ENCODE measurements at places on chromosomes 7 and 10.

DNA sequence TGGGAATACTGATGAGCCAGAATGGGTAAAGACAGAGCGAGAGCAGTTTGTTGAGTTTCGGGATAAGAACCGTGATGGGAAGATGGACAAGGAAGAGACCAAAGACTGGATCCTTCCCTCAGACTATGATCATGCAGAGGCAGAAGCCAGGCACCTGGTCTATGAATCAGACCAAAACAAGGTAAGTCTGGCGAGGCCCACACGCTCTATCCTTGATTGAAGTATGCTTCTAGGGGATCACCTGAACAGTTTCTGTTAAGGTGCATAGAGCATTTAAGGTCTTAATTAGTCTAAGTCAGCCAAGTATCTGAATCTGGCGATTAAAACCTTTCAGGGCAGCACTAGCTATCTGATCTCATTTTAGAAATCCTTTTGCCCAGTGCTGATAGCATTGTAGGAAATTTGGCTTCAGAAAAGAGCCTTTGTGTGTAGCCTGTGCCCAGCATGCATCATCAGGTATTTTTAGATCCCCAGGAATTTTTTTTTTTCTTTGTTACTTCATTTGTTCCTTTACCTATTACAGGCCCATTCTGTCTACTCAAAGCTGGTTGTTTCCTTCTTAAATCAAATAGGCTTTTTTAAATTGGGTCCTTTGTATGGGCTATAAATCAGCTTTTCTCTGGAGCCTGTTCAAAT is 8.0 kb downstream of the OPN1SW start:
- DNase-seq: no peak

GRCh38 chr10:92103376-92104090 is 180.0 kb downstream of the BTAF1 start:
- DNase-seq: no peak

GRCh38 chr7:125663961-125664360 is 734.3 kb upstream of the POT1 start:
- DNase-seq: no peak

DNA sequence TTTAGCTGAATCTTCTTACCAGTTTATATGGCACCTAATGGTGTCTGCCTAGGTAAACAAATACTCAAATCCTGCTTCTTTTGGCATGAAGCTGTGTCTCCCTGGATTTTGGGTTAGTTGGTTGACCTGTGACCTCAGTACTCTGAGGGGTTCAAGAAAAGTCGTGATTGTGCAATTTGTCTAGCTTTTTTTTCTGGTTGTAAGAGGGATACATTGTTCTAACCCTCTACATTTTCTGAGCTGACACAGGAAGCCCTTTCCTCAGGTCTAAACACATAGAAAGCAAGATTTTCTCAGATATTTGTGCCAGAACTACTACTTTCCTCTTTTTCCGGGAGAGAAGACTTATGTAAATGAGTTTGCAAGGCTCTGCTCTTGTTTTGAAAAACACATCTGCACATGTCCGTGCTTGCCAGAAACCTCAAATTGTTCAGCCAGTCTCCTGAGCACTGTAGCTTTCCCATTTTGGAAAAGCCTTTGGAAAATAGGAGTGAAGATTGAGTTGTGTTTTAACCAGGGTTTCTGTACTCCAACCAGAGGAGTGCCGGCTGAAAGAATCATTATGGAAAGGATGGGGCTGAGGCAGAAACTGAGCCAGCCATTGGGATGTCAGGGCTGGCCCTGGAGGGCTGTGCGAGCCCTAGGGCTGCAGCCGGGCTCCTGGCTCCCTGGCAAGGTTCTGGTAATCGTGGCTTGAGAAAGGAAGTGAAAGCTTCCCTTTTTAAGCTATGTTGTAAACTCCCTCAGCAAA is 31.3 kb upstream of the CXCL12 start:
- DNase-seq: no peak

DNA sequence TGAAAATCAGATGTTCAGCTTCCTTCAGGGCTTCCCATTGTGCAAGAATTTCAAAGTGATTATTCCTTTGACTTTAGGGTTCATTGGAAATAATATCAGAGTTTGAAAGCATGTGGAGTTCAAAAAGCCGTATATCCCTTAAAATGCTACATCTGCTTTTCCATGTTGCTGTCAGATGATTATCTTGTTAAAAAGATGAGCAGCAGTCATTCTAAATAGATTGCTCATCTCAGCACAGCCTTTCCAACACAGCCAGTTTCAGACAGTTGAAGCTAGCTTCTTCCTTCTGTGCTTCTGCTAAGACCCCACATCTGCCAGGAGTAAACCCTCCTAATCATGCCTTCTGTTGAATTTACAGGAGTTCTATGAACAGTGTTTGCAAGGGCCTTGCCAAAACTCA is 204.4 kb upstream of the PTER start:
- DNase-seq: no peak

DNA sequence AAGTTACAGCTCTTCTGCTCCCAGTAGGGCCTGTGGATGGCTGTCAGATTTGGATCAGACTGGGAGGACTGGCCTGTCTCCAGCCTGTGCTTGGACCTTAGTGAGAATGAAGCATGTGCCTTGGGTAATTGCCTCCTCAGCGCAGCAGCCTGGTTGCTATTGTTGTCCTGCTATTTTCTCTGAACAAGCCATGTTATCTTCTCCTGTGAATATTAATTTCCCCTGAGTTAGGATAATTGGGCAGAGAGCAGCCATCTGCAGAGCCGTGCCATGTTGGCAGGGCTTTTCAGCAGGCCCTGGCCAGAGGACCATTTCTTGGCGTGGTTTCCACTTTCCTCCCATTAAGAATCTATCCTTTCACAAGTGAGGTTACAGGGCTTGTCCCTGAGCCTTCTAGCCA is 497.3 kb downstream of the SORCS3 start:
- no peak for DNase-seq

DNA sequence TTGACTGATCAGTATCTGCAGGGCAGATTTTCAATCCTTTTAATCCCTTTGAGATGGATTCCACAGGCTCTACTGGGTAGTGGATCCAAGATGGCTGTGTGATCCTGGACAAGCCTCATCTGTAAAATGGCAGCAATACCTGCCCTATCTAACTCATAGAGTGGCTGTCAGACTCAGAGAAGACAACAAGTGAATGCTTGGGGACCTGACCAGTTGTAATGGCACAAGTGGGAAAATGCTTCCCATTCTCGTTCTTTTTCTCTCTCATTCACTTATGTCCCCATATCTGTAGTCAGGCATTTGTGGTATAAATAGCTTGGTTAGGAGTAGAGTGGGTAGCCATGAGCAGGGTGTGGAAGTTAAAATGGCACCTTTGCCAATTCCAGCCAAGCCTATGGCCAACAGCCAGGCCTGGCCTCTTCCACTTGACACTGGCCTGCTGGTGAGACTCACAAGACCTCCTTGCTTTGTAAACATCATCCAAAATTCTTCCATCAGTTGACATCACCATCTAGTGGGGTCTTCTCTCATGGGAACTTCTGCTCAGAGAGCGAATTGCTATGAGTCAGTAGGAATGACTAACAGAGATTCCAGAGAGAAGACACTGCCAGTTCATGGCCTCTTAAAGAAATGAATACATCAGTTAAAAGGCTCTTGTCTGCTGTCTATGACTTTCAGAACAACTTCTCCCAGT is 150.1 kb downstream of the PLPP4 start:
- DNase-seq: peak; percentile 55

DNA sequence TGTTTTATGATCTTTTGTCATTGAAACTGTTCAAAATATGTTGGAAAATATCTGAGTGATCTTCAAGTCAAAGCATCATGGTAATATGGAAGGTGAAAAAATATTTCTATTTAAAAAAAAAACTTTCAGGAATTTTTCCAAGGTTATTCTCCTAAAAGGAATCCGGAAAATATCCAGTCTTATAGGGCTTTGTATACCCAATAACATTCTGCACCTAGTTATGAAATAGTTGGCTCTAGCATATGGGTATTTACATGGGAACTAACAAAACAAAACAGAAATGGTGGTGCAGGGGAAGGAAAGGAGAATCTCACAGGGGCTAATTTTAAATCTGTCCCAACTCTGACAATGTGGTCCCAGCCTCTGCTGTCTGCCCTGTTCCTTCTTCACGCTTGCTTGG is 167.1 kb upstream of the RHEB start:
- DNase-seq: no peak

GRCh38 chr7:132035517-132036362 is 479.3 kb upstream of the PODXL start:
- no peak for DNase-seq

DNA sequence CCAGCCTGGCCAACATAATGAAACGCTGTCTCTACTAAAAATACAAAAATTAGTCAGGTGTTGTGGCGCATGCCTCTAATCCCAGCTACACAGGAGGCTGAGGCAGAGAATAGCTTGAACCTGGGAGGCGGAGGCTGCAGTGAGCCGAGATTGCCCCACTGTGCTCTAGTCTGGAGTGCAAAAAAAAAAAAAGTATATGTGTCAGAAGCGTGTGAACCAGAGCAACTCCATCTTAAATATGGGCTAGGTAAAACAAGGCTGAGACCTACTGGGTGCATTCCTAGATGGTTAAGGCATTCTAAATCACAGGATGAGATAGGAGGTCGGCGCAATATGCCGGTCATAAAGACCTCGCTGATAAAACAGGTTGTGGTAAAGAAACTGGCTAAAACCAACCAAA is 6.2 kb downstream of the CCL24 start:
- no peak for DNase-seq

DNA sequence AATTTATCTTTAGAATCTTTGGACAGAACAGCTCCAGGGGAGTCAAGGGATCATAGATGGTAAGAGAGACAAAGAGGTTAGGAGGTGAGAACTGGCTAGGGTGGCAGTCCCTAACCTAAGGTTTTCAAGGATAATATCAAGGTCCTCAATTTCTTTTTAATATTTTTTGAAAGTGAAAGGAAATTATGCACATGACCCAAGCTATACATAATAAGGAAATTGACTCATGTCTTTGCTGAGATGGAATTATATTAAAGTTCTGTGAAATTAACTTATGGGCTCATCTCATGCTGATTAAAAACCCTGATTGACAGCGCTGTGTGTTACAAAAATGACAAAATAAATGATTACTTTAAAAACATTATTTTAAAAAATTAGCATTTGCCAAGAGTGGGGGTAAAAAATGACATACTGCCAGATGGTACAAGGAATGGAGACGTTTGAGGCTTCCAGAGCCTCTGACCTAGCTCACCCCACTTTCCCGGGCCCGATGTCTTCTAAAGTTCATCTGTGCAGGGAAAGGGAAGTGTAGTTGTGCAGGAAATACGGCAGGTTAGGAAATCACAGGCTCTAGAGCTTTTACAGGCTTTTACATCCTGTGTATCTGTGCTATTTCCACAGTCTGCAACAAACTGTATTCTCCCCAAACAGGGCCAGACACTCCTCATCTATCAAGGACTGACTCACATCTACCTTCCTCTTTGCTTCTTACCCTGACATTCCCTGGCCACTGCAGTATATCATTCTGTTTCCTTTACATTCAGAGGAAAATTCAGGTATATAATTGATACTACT is 185.6 kb upstream of the PRSS58 start:
- peak; percentile 16 for DNase-seq

DNA sequence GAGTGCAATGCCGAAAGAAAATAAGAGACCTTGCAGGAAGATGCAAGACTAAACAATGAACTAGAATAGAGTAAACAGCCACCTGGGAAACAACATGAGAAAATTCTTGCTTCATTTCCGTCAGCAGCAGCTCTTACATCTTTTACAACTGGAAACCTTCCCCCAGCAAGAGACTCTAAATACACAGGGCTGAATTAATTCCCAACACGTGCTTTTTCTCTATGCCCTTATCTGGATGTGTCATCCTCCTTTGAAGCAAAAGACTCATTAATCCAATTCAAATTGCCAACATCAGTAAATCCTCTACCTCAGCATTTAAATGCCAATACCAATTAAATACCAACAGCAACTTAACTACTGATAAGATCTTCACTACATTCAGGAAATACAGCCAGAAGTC is 99.0 kb upstream of the PDE1C start:
- DNase-seq: no peak

- DNase-seq: no peak
These were observed 31.3 kb downstream of the KIAA1217 start for GRCh38 chr10:24240041-24240751.

DNA sequence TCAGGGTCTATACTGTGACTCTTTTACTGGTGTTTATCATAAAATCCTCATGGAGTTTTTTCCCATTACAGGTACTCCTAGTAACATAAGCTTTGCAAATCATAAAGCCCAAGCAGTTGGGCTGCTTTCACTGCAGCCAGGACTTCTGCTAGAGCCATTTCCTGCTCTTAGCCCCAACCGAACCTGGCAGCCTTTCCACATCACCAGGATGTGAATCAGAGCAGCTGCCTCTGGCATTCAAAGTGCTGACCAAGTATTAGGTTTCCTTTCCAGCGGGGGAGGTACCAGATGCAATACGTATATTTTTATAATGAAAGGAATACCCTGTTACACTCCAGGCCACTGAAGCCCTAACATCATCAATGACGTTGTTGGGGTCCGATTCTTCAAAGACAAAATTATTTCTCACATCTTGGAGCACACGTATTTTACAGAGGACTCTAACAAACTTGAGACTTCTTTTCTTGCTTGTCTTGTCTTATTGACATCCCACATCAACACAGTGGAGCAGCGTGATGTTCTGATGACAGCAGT is 3.6 kb upstream of the HTR5A start:
- DNase-seq: peak; percentile 95

GRCh38 chr7:140881507-140882228 is 43.1 kb downstream of the BRAF start:
- DNase-seq: no peak

DNA sequence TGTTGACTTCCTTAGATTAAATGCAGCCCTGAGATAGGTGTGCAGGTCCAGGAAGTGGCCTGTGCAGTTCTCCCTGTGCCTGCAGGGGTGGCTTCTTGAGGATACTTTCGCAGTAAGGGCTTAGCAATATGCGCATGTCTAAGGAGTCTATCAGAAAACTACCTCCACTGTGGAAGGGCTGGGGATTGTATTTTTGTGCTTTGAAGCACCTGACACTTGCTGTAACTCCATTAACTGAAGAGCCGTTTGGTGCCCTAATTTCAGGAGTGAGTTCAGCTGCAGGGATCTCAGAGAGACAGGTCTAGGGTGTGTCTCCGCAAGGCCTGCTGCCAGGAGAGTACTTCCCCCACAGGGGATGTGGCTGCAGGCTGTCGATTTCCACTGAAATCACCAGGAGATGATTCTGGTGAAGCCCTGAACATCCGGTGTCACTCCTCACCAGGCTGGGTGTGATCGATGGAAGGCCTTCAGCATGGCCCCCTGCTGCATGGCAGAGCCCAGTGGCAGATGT is 35.5 kb downstream of the IKZF1 start:
- no peak for DNase-seq

DNA sequence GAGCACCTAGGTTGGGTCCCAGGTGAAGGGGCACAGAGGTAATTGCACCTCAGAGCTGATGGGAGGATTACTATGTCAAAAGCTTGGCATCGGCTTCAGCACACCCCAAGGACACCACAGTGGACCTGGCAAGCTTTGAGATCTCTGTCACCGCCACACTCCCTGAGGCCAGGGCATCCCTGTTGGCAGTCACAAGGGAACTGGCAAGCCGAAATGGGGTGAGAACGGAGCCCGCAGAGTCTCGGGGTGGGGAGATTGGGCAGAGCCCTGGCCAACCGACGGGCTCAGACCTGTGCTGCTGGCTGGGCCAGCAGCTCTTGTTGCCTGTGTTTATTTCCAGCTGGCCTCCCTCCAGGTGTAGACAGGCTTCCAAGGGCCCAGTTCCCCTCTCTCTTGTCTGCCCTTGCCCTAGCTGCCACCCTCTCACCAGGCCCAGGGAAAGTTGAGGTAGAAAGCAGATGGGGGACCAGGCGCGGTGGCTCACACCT is 2.5 kb downstream of the HSPB1 start:
- DNase-seq: no peak
